Lower lobe of right lung (tissue), 2 donors: ENCODE measurements at places on chromosomes 11 and 22.

- no peak for DNase-seq
Observed at GRCh38 chr11:70470127-70470526, 71.8 kb downstream of the CTTN start.

GRCh38 chr11:67627812-67628624 lies 1.7 kb downstream of the NUDT8 start:
- DNase-seq, result peak; percentile 36

DNA sequence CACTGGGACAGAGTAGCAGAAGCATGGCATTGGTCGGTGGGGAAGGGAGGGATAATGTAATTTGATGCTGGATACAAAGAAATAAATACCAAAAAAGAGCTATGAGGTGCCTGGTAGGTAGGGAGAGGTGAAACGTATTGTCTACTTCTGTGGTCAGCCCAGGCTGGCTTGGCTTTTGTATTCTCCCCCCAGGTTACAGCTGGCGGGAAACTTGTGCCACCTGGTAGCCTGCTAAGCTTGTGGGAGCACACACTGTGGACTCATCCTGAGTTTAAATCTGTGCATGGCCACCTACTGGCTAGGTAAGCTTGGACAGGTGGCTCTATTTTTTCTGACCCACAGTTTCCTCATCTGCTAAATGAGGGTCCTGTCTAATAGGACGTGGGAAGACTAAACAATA lies 165.2 kb upstream of the E2F8 start:
- DNase-seq, result no peak

DNA sequence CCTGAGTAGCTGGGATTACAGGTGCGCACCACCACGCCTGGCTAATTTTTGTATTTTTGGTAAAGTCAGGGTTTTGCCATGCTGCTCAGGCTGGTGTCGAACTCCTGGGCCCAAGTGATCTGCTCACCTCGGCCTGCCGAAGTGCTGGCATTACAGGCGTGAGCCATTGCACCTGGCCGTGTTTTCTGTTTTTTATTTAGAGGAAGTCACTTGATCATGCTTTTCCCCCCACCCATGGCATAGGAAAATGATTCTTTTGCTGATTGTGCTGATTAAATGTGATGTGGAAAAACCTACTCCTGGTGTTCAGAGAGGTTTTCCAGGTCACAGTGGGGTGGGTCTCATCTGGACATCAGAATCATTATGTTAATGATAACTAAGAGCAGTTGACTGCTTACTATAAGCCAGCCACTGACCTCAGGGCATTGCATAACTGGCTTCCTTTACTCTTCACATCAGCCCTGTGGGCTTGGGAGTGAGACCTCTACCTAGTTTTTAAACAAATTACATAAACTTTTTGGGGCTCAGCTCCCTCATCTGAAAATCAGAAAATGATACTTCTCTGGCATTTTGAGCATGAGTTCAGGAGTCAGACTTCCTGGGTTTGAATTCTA lies 71.0 kb downstream of the PTPRJ start:
- no peak for DNase-seq

GRCh38 chr11:83157594-83158356 lies 844 bp downstream of the PCF11 start:
- peak; percentile 61 for DNase-seq

GRCh38 chr11:75024764-75025211 lies 36.1 kb downstream of the NEU3 start:
- no peak for DNase-seq
